ENCODE measurements at places on chromosomes 16 and 17.

DNA sequence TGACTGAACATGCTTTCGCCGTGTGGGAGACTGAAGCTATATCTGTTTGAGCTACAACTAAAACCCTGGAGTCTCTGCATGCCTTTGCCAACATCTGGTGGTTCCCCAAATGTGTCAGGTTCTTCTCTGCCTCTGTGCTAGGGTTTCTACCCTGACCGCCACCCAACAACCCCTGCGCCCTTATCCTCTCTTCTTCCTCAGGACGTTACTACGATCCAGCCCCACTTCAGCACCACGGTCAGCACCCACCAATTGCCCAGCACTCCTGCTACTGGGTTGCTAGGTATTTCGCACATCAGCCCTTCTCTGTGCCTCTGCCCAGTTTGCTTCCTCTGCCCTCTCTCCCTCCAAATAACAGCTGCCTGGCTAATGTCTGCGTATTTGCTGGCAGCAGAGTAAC, 106.3 kb upstream of the HSBP1 start:
- DNase-seq: no peak

DNA sequence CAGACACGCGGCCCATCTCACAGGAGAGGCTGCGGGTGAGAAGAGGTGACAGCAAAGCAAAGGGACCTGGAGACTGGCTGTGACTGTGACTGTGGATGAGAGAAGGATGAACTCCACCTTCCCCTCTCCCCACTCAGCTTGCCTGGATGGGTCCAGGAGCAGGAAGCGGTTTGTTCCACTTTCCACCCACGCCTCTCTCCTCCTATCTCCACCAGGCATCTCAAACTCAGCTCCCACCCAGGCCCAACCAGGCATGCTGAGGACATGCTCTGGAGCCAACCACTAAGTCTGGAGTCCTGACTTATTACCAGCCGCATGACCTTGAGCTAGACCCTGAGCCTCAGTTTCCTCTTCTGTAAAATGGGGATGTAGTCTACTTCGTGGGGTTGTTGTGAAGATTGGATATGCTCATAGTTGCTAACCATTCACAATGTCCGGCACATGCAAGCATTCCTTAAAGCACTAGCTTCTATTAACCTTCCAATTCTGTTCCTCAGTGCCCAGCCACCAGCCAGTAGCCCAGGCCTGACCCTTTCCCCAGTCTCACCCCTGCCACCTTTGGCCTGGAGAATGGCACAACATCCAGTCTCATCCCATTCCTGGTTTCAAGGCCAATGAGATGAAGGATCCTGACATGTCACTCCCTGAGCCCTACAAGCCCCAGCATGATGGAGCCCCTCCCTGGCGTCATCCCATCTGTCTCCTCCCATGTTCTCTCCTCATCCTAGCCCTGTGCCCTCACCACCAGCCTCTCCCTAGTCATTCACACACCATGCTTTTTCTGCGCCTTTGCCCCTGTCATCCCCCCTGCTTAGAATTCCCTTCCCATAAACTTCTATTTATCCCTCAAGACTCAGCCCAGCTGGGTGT, 2.3 kb downstream of the GAS2L2 start:
- DNase-seq: no peak

- DNase-seq: no peak
Observed at GRCh38 chr17:79993390-79994227, 42.1 kb downstream of the TBC1D16 start.

DNA sequence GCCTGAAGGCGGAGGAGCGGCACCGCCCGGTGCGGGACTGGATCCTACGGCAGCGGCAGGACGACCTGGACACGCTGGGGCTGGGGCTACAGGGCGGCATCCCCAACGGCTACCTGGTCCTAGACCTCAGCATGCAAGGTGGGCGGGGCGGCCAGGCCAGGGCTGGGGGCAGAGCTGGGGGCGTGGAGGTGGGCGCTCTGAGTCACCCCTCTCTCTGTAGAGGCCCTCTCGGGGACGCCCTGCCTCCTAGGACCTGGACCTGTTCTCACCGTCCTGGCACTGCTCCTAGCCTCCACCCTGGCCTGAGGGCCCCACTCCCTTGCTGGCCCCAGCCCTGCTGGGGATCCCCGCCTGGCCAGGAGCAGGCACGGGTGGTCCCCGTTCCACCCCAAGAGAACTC, 7.9 kb downstream of the MSLN start:
- DNase-seq: no peak

GRCh38 chr17:68324654-68325336, 33.5 kb downstream of the ARSG start:
- no peak for DNase-seq

- DNase-seq: no peak
Observed at GRCh38 chr17:34556384-34556783, 23.0 kb upstream of the TMEM132E start.

- peak; percentile 70 for DNase-seq
Observed at GRCh38 chr17:79322211-79323123, 247.8 kb downstream of the ENGASE start.

GRCh38 chr16:19573997-19574396, 18.5 kb downstream of the VPS35L start:
- no peak for DNase-seq

DNA sequence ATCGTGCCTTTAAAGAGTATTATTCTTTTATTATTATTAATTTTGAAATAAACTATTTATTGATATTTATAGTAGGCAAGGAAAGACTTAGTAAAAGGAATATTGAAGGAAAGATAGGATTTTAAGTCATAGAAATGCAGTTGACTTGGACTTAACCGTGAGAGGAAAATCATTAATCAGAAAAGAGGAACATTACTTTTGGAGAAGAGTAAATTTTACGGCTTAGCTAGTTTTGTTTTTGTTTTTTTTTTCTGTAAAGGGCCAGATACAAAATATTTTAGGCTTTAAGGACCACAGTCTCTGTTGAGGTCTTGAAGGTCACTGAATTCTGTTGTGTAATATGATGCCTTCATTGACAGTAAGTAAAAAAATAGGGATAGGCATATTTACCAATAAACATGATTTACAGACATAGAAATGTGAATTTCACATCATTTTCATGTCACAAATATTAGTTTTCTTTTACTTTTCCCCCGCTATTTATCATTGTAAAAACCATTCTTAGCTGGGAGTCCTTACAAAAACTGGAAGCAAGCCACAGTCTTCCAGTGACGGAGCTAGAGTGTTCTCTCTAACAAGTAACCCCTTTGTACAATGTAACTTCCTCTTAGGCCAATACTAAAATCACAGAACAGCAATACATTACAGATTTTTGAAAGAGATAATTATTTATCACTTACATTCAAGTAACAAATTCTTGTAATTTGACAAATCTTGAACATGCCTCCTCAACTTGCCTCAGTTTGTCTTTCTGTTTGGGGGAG, 2.3 kb upstream of the KCNJ16 start:
- no peak for DNase-seq

DNA sequence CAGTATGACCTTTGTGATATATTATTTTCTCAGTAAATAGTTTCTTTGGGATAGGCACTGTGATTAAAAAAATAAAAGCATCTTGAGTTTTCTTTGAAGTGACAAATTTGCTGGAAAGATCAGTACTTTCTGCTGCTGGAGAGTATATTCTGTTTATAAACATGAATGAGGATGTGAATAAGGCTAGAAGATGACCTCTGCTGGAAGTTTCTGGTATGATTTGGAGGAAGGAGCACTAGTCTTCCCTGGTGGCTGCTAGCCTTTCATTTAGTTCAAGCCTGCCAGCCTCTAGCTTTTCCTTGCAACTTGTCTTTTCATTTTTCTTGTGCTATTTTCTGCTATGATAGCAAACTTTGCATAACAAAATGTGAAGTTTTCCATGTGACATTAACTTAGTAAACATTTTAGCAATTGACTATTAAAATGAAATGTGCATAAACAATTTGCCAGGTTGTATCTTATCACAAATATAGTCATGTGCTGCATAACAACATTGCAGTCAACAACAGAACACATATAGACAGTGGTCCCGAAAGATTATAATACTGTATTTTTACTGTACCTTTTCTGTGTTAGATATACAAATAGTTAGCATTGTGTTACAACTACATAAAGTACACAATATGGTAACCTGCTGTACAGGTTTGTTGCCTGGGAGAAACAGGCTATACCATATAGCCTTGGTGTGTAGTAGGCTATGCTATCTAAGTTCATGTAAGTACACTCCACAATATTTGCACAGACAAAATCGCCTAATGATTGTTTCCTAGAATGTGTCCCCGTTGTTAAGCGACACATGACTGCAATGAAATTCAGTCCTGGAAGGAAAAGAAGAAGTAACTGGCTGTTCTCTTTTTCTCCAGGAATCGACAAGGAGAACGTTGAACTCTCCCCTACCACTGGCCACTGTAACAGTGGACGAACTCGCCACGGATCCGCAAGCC, 18.1 kb upstream of the RAB11FIP4 start:
- DNase-seq: no peak

DNA sequence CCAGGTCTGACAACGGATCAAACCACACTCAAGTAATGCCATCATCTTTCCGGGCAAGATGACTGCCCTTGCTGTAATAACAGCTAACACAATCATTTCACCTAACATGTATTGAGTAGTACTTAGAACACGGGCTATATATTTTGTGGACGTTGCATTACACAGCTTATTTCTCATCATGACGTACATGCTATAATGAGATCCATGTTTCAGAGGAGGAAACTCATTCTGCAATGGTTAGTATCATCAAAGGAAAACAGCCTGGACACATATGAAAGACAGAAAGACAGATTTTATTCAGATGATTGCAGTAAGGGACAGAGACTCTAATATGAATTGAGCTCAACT, 446.7 kb downstream of the HS3ST3B1 start:
- DNase-seq: no peak

DNA sequence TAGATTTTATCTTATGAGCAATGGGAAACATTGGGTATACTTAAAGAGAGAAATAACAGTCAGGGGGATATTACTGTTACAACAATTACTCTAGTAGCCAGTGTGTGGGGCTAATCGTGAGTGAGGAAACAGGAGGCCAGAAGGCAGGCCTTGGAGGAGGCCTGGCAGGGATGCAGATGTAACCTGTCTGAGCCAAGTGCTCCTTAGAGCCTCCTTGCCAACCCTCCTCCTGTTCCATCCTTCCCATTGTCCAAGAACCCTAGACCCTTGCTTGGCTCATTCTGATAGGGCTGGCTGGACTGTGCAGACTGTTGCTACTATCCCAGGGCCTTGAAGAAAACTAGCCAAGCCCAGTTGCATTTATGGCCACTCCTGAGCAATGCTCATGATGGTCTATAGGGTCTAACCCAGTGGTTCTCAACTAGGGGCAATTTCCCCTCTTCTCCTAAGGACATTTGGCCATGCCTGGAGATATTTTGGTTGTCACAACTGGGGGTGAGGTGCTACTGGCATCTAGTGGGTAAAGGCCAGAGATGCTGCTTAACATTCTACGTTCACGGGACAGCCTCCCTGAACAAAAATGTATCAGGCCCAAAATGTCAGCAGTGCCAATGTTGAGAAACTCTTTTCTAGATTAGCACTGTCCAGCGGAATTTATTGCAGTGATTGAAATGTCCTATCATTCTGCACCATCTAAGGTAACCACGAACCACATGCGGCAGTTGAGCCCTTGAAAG, 24.4 kb upstream of the WSCD1 start:
- no peak for DNase-seq

GRCh38 chr17:3647251-3647650, 10.7 kb downstream of the CTNS start:
- no peak for DNase-seq

DNA sequence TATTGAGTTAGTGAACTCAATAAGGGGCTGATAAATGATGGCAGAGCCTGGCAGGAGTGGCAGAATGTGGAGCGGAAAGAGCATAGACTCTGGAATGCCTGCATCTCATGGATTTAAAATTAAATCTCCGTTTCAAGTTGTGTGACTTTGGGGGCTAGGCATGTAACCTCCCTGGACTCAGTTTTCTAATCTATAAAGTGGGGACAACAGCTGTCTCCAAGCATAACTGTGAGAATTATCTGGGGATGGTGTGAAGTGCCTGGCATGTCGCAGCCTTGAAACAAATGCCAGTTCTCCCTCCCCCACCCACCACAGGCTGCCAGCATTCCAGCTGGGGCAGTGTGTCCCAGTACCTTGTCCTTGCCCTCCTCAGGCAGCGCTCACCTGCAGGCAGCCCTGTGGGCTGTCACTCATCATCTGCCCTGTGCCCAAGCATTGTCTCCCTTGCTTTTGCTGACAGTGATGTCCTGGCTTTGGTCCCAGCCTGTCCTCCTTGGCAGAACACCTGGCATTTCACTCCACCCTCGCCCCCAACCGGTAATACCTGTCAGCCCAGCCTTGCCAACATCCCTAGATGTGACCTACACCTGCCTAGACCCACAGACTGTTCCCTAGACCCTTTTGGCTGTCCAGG, 129.6 kb downstream of the MRM1 start:
- DNase-seq: no peak

DNA sequence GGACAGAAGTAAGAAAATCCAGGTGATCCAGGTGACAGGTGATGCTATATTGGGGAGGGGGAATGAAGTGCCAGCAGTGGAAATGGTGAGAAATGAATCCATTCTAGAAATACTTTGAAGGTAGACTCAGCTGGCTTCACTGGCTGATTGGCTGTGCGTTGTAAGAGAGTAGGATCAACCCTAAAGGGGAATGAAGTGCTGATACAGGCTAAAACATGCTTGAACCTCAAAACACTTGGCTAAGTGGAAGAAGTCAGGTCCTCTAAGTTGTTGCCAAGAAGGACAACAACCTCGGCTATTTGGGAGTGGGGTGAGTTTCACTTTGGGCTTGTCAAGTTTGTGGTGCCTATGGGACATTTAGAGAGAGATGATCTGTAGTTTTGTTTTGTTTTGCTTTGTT, 24.1 kb upstream of the SCNN1B start:
- DNase-seq: no peak

- DNase-seq: no peak
Observed at GRCh38 chr16:4743226-4743878, 9.0 kb downstream of the DNAAF8 start.

GRCh38 chr16:75377729-75378386, 55.4 kb downstream of the CFDP1 start:
- DNase-seq: no peak

- DNase-seq: no peak
Observed at GRCh38 chr17:8941520-8941919, 24.0 kb downstream of the PIK3R5 start.

DNA sequence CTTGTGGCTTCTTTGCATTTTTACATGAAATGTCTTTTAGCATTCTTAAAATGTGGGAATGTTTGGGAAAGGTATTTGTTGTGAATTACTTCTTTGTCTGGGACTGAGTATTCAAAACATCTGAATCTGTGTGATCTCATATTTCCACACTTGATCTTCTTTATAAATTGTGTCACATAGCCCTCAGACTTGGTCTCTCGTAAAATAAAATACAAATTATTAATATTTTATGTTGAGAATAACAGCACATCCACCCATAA, 81.9 kb downstream of the TUBD1 start:
- no peak for DNase-seq

DNA sequence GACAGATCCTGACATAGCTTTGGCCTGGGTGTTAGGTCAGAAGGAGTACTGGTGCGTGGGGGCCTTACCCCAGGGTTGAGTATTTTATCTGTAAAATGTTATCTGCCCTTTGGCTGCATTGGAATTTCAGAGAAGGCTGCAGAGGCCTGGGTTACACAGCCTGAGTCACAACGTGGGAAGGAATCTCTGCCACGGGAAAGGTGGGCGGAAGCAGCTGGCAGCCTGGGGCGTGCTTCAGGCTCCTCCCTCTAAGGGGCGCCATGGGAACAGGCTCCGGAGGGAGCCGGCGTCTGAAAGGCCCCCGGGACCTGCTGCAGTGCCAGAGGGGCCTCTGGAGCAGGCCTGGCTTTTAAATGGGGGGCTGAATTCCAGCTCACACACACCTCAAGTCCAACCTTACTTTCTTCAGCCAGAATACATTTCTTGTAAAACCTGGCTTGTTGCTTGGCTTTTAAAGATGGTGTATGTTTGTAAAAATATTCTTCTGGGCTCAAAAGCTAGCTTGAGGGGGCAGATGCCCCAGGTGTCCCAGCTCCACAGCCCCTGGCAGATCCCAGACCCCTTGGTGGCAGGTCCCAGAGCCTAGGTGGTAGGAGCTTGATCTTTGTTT, 142.2 kb downstream of the RAB11FIP4 start:
- DNase-seq: no peak

All from cerebellar nuclear complex (tissue), 1 donor.